ENCODE measurements at places on chromosomes 2 and 18.

DNA sequence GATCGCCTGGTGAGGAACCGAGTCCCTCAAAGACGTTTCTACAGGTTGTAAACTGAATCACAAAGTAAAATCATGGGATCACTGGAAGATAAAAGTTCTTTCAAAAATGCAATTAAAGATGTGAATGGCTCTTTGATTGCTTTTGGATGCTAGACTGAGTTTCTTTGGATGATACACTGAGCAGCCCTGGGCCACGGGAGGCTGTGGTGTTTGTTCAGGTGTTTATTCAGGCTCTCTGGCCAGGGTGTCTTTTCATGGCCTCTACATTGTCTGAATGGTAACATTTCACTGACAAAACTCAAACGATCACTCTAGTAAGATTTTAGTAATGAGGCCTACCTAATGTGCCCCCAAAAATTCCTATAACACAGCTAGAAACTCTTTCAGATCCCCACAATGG, 48.4 kb upstream of the SPATS2L start:
- DNase-seq = no peak

DNA sequence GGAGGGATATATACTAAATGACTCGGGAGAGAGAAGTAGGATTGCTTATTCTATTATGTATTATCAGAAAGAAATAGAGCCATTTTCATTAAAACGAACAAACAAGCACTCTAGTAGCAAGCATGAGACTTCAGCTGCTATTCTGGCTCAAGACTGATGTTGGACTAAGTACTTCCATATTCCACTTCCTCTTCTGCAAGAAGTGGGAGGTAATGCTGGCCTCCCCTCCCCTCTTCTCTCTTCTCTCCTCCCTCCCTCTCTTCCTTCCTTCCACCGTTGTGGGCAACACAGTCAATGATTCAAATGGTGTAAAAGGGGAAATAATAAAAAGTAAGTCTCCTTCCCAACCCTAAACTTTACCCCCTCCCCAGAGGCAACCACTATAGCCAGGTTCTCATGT, 62.6 kb downstream of the EMX1 start:
- no peak for DNase-seq

DNA sequence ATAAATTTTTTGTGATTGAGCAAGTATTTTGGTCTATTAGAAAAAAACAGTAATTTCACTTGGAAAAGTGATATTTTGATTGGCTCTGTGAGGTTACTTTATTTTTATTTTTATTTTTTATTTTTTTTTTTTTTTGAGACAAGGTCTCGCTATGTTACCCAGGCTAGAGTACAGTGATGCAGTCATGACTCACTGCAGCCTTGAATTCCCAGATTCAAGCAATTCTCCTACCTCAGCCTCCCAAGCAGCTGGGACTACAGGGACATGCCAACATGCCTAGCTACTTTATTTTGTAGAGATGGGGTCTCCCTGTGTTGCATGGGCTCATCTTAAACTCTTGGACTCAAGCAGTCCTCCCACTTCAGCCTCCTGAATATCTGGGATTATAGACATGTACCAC, 60.9 kb upstream of the MGAT5 start:
- DNase-seq = no peak

- no peak for DNase-seq
Measured at GRCh38 chr2:216557820-216558219, 59.2 kb downstream of the RPL37A start.

DNA sequence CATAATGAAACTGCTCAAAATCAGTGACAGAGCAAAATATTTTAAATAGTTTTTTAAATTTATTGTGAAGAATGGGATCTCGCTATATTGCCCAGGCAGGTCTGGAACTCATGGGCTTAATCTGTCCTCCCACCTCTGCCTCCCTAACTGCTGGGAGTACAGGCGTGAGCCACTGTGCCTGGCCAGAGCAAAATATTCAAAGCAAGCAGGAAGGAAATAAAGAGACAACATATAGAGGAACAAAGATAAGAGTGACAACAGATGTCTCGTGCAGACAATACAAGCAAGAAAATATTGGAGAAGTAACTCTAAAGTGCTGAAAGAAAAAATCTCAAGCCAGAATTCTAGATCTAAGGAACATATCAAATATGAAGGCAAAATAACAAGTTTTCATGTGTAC, 5.0 kb upstream of the SCLY start:
- DNase-seq = no peak

DNA sequence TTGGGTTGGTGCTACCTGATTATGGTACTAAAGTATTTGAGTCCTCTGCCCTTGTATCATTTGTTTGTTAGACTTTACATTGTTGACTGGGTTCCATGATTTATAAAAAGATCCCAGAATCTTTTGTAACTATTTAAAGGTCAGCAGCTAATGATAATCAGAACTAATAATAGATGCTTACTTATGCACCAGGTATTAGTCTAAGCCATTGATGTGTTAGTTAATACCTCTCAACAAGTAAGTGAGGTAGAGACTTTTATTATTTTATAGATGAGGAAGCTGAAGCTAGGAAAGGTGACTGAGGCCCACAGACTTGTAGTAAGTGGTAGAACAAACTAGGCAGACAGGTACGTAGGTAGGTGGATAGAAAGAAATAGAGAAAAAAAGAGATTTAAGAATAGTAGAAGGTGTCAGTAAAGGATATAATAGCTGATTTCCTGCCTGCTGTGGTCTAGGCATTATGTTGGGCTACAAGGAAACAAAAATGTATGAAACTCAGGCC, 68.1 kb downstream of the CRIM1 start:
- DNase-seq = no peak

Measured in NCI-H1092 (cell line).